ENCODE measurements at places on chromosomes 3 and 15.

DNA sequence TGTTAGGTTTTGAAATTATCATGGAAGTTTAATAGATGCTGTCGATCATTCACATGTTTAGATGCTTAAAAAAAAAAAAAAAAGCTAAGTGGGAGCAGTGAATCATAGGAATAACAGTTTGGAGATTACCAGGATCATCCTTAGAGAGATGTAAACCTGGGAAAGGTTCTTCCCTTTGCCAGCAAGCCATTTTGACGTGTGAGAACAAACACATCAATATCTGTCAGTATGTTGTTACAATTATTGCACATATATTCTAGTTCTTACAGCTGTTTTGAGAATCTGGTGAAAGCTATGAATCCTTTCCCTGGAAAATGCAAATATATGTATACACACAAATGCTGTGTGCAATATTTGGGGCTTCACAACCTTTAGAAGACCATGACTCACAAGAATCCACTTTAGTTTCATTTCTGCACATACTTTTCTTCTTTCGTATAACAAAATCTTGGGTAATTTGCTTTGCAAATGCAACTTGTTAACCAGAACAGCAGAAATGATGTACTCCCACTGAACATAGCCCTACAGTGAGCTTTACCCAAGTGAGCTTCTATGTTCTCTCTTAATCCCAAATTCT is 12.0 kb downstream of the NFKBIZ start:
- DNase-seq = peak; percentile 14

DNA sequence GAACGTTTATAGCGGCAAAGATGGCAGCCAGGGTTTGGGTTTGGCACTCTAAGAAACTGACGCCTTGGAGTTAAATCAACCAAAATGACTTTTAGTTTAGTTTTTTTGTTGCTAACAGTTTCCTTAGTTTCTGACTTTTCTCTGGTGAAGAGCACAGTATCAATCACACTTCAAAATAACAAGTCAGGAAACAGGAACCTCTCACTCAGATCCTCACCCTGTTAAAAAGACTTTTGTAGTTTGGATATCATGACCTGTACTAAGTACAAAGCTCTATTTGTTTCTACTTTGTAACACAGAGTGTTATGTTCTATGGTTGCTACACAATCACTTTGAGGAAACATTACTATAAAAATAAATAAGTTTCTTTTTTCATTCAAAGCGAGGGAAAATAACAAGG is 51.1 kb downstream of the ATP10A start:
- DNase-seq = no peak

DNA sequence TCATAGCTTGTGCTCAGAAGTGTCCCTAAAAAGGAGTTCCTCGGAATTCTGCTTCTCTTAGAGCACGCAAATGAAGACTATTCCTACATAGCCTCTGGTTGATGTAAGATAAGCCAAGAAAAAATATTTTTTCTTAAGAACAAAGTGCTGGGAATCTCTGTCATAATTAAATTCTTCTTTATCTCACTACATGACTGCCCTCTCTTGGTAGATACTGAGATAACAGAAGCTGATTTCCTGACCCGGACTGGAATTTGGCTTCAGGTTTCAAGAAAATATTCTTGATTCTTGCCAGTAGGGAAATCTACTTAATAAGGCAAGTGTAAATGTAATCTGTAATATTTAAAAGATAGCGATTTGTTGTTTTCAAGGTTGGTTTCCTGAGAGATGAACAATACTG is 31.3 kb upstream of the SETMAR start:
- DNase-seq = peak; percentile 15

DNA sequence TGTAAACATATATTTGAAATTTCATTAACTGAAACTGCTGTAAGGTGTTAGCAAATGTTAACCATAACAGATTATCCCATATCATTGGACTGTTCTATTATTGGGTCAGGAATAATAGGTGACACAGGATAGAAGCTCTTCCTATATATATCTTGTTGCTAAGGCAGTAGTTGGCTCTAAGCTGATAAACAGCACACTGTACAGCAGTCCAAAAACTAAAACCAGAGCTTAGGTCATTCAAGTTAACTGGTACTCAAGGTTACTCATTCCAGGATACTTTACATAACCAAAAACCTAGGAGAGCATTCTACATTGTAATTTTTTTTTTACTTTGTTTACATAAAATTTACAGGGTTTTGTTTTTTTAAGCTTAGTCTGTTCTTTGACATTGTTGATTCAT is 8.9 kb downstream of the DNAJC19 start:
- no peak for DNase-seq

GRCh38 chr3:161914703-161915417 is 418.3 kb downstream of the OTOL1 start:
- DNase-seq = peak; percentile 76

GRCh38 chr15:66750609-66751008 is 48.6 kb downstream of the SMAD6 start:
- DNase-seq = no peak

- DNase-seq = no peak
Measured at GRCh38 chr3:177358977-177359592, 161.8 kb upstream of the TBL1XR1 start.

GRCh38 chr3:29164825-29165224 is 116.0 kb upstream of the RBMS3 start:
- DNase-seq = no peak

- DNase-seq = peak; percentile 96
Measured at GRCh38 chr15:70271422-70272088, 173.8 kb upstream of the TLE3 start.

DNA sequence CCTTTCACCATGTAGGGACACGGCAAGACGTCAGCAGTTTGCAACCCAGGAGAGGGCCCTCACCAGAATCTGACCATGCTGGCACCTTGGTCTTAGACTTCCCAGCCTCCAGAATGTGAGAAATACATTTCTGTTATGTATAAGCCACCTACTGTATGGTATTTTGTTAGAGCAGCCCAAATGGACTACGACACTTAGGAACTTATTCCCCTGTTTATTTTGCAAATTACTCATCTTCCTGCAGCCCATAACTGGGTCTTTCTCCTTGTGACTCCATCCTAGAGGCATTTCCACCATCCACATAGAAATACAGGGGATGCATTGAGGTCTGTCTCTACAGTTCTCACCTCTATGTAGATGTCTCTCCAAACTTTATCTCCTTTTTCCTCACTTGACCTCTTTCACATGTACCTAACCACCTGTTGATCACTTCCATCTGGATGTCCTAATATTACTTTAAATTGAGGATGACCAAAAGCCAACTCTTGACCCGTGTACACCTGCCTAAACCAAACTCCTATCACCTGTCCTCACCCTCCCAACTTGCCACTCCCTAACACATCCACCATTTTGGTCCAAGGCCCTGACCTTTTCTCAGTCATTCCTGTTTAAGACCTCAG is 406.0 kb upstream of the WNT5A start:
- peak; percentile 63 for DNase-seq

GRCh38 chr3:173690542-173691180 is 293.1 kb downstream of the NLGN1 start:
- DNase-seq = peak; percentile 40
